ENCODE measurements at places on chromosomes 7 and 10.

DNA sequence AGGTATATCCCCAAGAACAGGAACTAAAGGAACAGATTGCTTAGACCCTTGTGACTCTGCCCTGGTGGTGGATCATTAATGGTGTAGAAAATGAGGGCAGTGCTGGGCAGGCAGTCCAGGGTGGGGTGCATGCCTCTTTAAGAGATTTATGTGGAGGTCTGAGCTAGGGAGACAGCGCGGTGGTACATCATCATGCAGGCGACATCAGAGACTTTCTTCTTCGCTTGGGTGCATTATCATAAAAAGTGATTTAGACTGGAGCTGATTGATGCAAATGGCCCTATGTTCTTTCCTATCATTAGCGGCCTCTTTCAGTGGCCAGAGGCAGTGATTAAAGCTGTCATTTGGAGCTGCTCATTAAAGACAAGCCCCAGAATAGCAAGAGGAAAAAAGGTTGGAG is 519.1 kb upstream of the GALNT17 start:
- DNase-seq = no peak

GRCh38 chr7:142384493-142384922 is 126.7 kb upstream of the PRSS58 start:
- no peak for DNase-seq

- no peak for DNase-seq
Measured at GRCh38 chr10:129525401-129525801, 58.4 kb downstream of the MGMT start.

DNA sequence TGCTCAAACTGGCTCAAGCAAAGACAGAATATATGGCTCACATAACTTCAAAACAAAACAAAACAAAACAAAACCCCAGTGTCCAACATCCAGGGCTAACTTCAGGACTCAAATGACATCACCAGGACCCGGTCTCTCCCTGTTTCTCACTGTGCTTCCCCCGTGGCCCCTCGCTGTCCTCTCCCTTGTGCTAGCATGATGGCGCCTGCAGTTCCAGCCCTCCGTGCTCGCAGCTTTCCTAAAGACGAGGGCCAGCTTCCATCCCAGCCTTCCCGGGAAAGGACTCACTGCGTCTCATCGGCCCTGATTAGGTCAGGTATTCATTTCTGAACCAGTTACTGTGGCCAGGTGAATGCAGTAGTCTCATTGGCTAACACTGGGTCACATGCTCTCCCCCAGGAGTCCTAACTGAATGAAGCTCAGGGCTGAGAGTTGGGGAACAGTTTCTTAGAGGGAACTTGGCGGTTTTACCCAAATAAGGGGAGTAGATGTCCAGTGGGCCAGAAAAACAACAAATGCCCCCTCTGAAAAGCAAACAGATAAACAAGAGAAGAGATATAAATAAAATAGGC is 33.0 kb upstream of the CTBP2 start:
- DNase-seq = no peak

GRCh38 chr7:108008827-108009226 is 5.9 kb upstream of the LAMB1 start:
- no peak for DNase-seq

- DNase-seq = no peak
Measured at GRCh38 chr10:48940958-48941357, 1.3 kb upstream of the LRRC18 start.

- no peak for DNase-seq
Measured at GRCh38 chr7:38542156-38542555, 89.0 kb downstream of the AMPH start.

GRCh38 chr10:84311576-84311975 is 16.8 kb upstream of the CCSER2 start:
- DNase-seq = no peak

- no peak for DNase-seq
Measured at GRCh38 chr10:76736815-76737618, 900.6 kb downstream of the KCNMA1 start.

DNA sequence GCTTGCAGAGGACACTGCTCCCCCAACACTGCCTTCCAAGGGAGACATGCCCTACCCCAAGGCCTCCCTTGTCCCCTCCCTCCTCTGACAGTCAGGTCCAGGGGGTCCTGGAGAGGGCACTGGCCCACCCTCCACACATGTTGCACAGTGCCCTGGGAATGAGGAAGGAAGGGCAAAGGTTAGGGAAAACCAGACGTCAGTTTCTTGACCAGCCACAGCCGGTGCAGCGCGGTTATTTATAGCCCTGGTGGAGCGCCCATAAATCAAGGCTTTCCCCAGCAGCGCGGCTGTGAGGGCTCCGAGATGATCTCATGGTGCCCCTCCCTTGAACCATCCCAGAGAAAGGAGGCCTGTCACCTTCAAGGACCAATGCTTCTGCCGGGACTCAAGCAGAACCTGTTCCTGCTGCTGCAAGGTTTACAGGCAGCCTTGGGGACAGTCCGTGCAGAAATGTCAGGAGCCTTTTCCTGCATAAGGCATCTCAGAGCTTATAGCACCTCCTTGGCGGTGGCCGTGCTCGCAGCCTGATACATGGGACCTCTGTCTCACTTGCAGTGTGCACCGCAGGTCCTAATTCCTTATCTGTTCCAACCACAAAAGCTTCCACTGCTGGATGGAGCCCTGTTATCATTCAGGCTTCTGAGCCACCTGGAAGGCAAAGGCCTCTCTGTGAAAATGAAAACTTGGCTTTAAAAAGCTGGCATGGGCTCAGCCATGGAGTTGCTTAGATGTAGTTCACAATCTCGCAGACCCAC is 127.3 kb downstream of the LHPP start:
- no peak for DNase-seq

GRCh38 chr7:37018954-37019353 is 294.7 kb upstream of the AOAH start:
- no peak for DNase-seq

- DNase-seq = no peak
Measured at GRCh38 chr10:36263871-36264270, 621.8 kb upstream of the FZD8 start.

DNA sequence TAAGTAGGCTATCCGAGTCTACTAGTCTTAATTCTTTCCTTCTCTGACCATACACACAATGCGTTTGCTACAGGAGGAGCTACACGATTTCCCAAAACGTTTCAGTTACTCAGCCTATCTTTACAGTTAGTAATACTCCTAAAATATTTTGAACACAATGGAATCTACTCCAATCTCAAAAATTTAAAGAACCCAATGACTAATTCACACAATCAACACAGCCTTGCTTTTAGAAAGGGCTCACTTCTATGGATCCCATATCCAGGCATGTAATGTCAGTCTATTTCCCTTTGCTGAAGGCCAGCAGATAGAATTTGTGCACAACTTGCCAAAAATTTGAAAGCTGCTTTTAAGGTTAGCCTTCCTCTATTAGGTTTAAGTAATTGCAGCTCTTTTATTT is 107.2 kb downstream of the VPS41 start:
- no peak for DNase-seq

DNA sequence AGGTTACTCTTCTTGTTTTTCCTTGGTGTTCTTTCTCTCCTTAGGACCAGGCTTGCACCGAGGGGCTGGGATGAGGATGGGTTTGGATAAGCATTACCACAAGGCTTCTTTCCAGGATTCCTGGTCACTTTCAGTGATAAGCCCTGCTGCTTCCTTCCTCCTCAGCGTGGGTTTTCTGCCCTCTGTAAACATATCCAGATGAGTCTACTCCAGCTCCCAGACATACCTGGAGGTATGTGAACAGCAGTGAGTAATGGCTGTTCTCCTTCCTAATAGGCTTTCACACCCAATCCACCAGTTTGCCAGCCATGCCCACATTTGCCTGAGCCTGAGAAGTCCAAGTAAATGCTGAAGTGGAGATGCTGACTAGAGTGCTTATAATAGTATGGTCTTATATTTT is 229.8 kb upstream of the YAE1 start:
- no peak for DNase-seq

DNA sequence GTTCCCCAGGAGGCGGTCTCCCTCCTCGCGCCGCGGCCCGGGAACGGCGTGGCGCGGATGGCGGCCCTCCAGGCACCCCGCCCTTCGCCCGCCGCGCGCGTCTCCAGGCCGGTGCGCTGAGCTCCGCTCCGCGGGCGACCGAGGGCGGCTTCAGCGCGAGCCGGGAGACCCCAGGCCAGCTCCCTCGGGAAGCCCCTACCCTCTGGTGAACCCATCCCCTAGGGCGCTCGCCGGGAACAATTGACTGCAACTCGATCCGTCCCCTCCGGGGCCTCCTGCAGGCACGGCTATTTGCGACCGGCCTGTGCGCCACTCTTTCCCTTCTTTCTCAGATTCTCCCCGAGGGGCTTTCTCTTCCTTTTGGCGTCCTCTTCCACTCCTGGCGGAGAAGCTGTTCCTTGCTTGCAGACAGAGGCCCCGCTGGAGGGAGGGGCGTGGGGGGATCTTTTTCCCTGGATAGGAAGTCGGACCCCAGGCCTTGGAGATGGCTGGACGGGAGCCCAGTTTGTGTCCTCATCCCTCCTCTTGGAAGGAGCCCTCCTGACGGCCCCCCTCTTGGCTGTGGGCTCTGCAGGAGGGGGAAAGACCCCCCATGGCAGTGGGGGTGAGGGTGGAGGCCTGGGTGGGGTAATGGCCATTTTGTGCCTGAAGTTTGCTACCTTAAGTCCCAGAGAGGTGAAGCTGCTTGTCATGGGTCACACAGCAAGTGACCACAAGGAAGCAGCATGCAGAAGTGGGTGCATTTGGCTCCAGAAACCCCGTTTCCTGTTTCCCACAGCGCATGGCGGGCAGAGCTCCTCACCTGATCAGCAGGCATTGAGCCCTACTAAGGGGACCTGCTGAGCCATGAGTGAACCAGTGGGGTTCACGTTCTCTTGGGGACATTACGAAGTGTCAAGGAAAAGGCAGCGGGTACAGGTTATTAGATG is 171.2 kb upstream of the TNRC18 start:
- no peak for DNase-seq

DNA sequence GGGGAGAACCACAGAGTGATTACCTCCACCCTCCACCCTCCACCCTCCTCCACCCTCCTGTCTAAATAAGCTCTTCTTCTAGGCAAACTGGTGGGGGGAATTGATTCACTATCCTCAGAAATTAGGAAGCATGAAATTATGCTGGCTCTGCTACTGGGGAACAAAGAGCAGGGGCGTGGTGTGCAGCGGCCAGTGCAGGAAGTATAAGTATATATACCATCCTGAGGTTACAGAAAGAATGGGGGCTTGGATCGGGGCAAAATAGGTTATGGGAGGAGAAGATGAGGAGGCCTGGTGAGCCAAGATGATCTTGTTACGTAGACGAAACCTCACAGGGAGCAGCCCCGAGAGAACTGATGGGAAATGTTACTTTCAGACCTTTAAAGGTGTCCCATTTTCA is 49.1 kb downstream of the SYPL1 start:
- no peak for DNase-seq

DNA sequence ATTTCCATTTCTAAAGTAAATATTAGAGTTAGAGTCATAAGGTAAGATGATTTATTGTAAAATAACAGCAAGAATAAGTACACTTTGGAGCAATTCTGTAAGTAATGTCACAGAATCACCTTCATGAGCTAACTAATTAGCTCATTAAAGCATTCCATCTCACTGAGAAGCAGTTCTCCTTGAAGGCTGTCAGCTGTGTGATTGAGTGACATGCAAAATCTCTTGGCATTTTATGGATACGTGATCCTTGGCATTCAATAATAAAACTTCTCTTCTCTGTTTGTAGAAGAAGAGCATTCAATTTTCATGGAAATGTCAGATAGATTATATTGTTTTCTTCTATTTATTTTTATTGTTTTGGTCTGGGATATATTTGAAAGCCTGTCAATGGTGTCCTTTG is 1389.3 kb downstream of the GATA3 start:
- DNase-seq = no peak

GRCh38 chr7:147411096-147411495 is 1179.5 kb upstream of the C7orf33 start:
- no peak for DNase-seq

- no peak for DNase-seq
Measured at GRCh38 chr7:149325248-149325647, 63.3 kb downstream of the ZNF783 start.

DNA sequence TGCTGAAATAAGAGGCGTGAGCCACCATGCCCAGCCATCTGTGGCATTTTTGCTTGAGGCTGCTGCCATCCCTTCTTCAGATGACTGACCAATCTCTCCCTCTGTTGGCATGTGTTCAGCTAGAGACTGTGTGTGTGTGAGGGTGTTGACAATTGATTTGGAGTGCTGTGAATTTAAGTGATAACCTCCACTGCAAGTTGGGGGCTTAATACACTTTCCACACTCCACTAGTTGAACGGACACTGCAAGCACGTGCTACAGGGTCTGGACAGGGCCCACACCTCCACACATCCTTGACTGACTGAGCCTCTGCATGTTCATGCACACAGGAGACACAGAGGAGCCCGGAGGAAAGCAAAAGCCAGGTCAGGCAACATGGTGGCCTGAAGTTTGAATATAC is 51.3 kb downstream of the BRAF start:
- DNase-seq = no peak

GRCh38 chr7:16811551-16811950 is 6.8 kb upstream of the AGR2 start:
- DNase-seq = no peak

DNA sequence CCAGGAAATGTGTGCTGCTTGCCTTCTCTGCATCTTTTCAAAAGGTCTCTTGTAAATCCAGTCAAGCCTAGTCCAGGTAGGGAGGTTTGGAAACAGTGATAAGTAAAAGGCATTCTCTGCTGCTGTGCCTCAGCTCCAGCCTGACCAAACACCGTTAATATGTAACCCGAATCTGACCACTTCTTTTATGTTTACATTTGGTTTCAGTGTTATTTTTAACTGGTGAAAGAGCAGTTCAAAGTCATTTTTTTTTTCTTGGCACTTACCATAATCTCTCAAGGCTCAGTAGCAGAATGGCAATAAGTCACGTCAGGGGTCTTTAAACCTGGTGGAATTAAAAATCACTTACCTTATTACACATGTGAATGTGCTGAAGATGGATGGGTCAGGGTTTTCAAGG is 216.8 kb downstream of the PTEN start:
- DNase-seq = no peak

DNA sequence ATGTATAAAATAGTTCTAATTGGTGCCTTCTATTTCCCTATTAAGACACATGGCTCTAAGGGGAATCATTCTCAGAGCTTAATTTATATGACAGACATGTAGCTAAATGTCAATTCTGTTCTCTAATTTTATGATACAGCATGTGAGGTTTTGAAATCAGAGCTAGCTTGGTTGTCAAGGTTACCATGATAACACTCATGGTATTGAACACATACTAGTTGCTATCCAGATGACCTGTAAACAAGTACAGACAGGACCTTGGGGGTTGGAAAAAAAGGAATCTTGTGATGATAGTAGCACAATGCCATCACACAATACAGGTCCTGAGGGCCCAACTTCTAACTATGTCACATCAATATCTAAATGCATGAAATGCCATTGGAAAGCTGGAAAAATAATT is 49.2 kb downstream of the RHOBTB1 start:
- no peak for DNase-seq

DNA sequence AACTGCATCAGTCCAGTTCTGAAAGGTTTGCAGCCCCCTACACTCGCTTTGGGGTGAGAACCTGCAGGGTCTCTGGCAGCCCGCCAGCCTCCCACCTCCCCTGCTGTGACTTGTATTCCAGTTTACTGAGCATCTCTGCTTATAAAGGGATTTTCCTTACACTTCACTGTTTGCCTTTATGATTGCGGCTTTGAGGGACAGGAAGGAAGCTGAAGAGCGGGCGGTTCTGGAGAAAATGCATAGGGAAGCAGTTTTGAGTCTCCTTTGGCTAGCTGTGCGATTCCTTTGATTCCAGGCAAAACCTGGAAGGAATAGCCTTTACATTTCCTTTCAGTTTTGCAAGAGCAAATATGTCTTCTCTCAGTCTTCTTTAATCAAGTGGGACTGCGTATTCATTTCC is 65.0 kb upstream of the TRIM8 start:
- no peak for DNase-seq
